ENCODE measurements at places on chromosomes 6 and 20.

DNA sequence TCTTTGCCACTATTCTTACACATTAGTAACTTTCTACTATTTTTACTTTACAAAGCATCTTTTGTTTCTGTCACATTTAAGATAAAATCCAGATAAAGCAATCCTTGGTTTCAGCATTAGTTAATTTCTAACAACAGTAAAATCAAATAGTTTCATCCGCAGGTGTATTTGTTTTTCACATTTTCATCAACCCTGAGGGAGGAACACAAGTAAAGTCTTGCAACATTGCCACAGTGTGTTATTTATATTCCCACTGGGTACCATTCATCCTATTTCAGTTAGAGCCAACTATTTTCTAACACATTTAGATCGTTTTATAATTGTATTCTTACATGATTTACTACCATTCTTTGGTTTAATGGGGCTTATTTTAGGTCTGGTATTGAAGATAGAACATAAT is 908.7 kb upstream of the CITED2 start:
- DNase-seq = no peak

- no peak for DNase-seq
Measured at GRCh38 chr20:62374331-62375152, 7.4 kb upstream of the LAMA5 start.

- no peak for DNase-seq
Measured at GRCh38 chr20:43949741-43950618, 35.3 kb downstream of the TOX2 start.

DNA sequence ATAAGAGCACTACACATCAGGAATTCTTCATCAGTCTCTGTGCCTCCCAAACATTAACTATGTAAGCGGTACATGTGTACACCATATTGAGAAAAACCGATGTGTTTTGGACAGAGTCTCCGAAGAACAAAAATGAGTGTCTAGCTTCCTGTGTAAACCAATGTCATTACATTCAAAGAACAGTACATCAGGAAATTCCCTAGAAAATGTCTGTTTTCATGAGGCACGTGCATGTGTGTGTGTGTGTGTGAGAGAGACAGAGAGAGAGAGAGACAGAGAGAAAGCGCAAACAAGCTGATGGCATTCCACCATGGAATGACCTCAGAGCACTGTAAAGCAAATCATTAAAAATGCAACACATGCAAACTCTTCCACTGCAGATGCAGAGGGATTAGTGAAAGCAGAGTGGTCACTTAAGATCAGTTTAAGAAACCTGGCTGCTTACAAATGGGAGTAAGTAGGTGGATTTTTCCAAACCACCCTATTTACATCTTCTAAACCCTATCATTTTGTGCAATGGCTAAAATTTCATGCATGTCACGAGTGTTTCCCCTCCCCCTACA is 133.9 kb downstream of the HIVEP2 start:
- DNase-seq = no peak

GRCh38 chr6:47230579-47230978 is 79.1 kb downstream of the TNFRSF21 start:
- DNase-seq = no peak

DNA sequence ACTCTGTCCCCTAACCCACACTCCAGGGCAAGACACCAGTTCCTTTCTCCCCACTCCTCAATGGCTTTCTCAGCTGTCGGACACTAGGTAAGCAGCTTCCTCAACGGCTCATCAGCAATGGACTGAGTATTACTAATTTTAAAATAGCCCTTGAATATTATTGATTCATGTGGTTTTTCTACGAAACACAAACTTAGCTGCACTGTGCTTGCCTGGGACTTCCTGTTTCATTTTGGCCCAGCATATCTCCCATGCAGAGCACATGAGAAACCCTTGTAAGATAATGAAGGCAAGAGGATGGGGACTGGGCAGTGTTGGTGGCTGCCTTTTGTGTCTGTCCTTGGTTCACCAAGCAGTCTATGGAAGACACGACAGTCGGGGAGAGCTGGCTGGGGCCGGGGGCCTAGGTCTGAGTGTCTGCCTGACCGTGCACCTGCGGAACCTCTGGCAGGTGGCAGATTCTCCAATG is 48.9 kb downstream of the RNASET2 start:
- no peak for DNase-seq

- no peak for DNase-seq
Measured at GRCh38 chr20:53609491-53610445, 16.1 kb upstream of the ZNF217 start.

- no peak for DNase-seq
Measured at GRCh38 chr6:35173044-35173426, 31.9 kb upstream of the TCP11 start.

DNA sequence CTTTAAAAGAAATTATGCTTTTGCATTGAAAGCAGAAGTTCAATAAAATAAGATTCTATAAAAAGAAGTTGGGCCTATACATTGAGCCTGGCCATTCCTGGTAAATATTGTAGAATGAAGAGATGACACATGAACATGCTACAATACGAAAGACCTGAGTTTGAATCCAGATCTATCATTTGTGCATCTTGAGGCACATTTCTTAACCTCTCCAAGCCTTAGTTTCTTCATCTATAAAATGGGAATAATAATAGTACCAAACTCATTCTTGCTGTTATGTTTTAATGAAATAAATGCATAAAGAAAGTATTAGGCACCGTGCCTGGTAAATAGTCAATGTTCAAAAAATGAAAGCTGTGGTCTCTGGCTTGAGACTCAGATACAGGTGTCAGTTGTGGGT is 76.9 kb upstream of the PHACTR2 start:
- DNase-seq = no peak

GRCh38 chr6:113363048-113363798 is 493.9 kb upstream of the MARCKS start:
- no peak for DNase-seq

- peak; percentile 45 for DNase-seq
Measured at GRCh38 chr6:45677381-45678284, 299.9 kb upstream of the SUPT3H start.

- no peak for DNase-seq
Measured at GRCh38 chr20:14881518-14881917, 544.1 kb upstream of the FLRT3 start.

- no peak for DNase-seq
Measured at GRCh38 chr6:3926150-3926482, 76.9 kb downstream of the FAM50B start.

DNA sequence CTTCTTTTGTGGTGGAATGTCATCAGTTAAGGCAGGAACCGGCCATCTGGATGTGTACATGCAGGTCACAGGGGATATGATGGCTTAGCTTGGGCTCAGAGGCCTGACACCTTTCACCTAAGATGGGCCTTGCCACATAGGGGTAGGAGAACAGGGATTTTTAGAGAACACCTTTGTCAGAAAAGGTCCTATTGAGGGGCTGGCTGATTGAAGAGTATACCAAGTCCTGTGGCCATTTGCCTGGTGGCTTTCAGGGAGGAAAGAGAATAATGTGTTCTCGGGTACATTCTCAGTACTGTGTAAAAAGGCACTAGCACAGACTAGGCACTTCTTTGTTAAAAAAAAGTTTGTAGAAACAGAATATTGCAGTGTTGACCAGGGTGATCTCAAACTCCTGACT is 26.4 kb downstream of the GMPR start:
- DNase-seq = no peak

GRCh38 chr20:42945234-42945994 is 244.3 kb downstream of the PTPRT start:
- no peak for DNase-seq

GRCh38 chr6:19394687-19395086 is 442.5 kb upstream of the ID4 start:
- DNase-seq = no peak

DNA sequence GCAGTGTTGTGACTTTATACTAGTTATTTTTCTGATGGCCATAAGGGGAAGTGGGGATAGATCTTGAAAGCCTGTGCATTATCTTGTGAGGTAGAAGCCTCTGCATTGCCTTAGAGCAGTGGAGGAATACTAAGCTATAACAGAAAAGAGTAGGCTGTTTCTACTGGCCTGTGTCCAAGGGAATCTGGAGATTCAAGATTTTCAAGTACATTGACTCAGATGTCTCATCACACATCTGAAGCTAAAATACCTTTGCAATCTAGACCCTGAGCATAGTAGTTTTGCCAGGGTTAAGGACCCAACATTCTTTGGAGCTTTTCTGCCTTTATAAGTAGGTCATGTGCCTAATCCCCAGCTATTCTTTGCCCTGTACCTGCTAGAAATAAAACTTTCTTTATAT is 272.3 kb downstream of the TENT5A start:
- peak; percentile 10 for DNase-seq

- DNase-seq = no peak
Measured at GRCh38 chr6:53492860-53493634, 51.9 kb downstream of the GCLC start.

DNA sequence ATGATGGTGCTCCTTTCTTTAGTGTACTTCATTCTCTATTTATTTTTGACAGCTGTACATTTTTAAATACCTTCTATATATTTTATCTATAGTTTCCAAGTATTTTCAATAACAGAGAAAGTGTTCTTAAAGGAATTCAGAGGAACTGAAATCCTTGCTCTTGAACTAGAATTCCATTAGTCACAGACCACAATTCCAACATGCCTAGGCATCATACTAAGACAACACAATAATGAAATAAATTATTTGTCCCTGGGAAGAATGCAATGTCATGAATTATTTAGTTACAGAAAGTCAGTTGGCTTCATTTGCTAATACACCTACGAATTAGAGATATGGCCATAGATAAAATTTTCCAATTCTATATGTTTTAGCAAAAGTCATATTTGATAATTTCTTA is 671.2 kb downstream of the EPHA7 start:
- no peak for DNase-seq

DNA sequence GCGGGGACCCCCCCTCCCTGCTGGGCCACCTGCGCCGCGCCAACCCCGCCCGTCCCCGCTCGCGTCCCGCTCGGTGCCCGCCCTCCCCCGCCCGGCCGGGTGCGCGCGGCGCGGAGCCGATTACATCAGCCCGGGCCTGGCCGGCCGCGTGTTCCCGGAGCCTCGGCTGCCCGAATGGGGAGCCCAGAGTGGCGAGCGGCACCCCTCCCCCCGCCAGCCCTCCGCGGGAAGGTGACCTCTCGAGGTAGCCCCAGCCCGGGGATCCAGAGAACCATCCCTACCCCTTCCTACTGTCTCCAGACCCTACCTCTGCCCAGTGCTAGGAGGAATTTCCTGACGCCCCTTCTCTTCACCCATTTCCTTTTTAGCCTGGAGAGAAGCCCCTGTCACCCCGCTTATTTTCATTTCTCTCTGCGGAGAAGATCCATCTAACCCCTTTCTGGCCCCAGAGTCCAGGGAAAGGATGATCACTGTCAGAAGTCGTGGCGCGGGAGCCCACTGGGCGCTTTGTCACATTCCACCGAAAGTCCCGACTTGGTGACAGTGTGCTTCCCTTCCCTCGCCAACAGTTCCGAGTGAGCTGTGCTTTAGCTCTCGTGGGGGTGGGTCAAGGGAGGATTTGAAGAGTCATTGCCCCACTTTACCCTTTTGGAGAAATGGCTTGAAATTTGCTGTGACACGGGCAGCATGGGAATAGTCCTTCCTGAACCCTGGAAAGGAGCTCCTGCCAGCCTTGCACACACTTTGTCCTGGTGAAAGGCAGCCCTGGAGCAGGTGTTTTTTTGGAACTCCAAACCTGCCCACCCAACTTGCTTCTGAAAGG is 2.1 kb downstream of the VEGFA start:
- no peak for DNase-seq

GRCh38 chr6:42989923-42990322 is 5.6 kb downstream of the PPP2R5D start:
- no peak for DNase-seq

DNA sequence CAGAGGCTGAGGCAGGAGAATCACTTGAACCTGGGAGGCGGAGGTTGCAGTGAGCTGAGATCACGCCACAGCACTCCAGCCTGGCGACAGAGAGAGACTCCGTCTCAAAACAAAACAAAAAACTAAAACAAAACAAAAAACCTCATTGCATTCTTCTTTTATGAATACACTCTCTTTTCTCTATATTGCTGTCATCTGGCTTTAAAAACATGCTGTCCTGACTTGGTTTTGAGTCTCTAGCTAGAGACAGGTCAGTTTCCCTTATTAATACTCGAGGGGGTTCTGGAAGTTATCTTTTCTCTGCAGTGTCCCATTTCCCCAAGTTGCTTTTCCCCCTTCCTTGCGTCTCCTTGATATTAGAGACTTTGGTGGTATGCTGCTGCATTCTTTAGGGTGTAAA is 50.9 kb downstream of the RIOK1 start:
- no peak for DNase-seq

- DNase-seq = no peak
Measured at GRCh38 chr6:154993026-154993425, 2.1 kb upstream of the TIAM2 start.

GRCh38 chr20:63126876-63127699 is 88.8 kb downstream of the YTHDF1 start:
- no peak for DNase-seq

DNA sequence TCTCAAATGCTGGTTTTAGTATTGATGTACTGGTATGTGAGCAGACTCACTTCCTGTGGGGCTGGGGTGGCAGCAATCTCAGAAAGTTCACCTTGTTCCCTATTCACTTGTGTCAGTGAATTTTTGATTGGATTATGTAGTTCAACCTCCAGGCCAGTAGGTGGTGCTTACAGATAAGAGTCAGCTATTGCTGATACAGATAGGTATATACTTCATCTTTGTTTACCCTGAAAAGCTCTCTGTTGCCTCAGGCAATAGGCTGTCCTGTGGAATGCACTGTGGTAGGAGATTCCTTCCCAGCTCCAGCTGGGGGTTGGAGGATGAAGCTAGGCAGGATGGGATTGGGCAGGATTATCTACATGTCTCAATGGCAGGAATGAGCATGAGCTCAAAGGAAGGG is 851.2 kb upstream of the EYS start:
- DNase-seq = no peak

DNA sequence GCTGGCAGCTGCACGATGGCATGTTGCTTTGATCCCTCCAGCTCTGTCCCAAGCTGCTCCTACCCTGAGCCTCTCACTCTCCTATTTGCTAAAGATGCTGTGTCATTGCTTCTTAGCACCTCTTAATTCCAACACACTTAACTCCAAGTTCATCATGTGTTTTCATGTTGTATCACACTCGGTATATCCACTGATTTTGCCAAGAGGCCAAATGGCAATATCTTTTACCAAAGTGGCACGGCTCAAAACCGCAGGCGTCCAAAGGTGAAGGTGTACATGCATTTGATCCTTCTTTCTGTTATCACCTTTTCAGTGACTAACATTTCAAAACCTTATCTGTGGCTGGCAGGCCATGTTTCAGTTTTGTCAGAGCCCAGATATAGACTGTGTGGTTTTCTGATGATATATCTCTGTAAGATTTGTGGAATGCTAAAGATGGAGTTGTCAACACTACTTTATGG is 217.0 kb downstream of the TBX18 start:
- no peak for DNase-seq

- no peak for DNase-seq
Measured at GRCh38 chr6:150005761-150006651, 19.3 kb downstream of the RAET1L start.

- DNase-seq = no peak
Measured at GRCh38 chr6:134223796-134224420, 94.0 kb downstream of the SGK1 start.

DNA sequence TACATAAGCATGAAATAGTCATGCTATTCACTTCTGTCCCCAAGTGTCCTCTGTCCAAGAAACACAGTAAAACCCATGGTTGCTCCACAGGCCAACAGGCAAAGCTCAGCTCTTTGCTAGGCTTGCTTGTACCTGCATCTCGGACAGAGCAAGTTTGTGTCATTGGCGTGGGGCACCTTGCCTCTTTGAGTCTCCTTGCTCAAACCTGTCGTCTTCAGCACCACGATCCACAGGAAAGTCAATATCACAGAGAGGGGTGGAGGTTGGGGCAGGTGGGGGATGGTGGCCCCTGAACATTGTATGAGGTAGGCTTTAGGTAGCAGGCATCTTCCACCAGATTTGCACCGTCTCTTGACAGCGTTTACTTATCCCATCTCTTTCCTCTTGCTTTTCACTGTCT is 4.1 kb upstream of the TMEM14B start:
- DNase-seq = no peak

All from LNCaP clone FGC (cell line).